Activated CD4-positive, alpha-beta T cell treated with anti-CD3 and anti-CD28 coated beads, Interleukin-2, amount 10 ng/mL, durations not matched to agents 24 days and 14 days (primary cell): ENCODE measurements at places on chromosomes 12 and 14. TPM values are rescaled to one million over a fixed set of nuclear protein-coding genes. Genes with fewer than 3 reads are reported as not detected.

DNA sequence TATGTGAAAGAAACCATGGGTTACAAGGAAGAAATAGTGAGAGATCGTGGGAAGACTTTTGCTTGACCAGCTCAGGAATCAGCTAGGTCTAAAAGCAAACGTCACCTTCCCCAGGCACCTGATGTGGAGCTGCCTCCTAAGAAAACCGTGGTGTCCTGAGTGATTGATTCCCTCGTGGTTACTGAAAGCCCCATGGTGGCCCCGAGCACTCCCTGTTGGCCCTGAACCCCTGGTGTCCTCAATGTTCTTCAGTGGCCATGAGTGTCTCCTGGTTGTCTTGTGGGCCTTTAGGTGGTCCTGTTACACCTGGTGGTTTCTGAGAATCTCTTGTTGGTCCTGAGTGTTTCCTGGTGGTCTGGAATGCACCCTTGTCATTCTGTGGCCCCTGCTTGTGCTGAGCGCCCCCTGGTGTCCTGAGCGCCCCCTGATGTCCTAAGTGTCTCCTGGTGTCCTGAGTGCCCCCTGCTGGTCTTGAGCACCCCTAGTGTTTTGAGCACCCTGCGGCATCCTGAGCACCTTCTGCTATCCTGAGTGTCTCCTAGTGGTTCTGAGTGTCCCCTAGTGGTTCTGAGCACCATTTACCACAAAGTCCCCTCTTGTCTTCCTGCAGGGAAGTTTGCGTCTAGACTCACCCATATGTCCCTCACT, 518.7 kb downstream of the TMEM121 start:
- H3K27me3 ChIP-seq: no peaks in the 10 kb centered on the region
- no peaks in the 10 kb centered on the region for H3K36me3 ChIP-seq
- H3K4me3 ChIP-seq: no peak overlapping the region
- peak; percentile 94 for DNase-seq
- H3K27ac ChIP-seq: no peak overlapping the region

Gene PTPRO
- 0.69 and 1.6 TPM in 2 replicates for total RNA-seq

Gene CLEC4C
- not detected in 2 replicates for total RNA-seq

Gene RTL1
- not detected in 2 replicates for total RNA-seq

- no peak for DNase-seq
- no peaks in the 10 kb centered on the region for H3K27me3 ChIP-seq
- no peaks in the 10 kb centered on the region for H3K4me1 ChIP-seq
These were observed 17.4 kb downstream of the CLEC4C start for GRCh38 chr12:7729746-7730145.

GRCh38 chr12:58860788-58861240, 59.5 kb downstream of the LRIG3 start:
- no peaks in the 10 kb centered on the region for H3K27me3 ChIP-seq
- H3K36me3 ChIP-seq: no peaks in the 10 kb centered on the region
- DNase-seq: no peak
- no peak overlapping the region for H3K4me3 ChIP-seq

DNA sequence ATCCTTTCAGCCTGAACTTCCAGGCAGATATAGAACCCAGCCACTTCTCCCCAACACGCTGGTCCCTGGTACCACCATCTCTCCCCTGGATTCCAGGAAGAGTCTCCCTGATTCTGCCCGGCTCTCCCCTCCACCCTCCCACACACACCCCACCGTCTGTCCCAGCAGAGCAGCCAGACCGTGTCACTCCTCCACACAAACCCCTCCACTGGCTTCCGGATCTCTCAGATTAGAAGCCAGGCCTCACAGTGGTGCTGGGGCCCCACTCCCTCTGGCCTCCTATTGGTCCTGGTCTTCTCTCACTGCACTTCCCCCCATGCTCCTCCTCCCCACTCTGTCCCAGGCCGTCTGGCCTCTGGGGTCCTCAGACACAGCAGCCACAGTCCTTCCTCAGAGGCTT, 52.4 kb upstream of the CDKN3 start:
- H3K27ac ChIP-seq: no peak overlapping the region
- H3K27me3 ChIP-seq: peaks cover 15% of the 10 kb centered on the region
- DNase-seq: no peak
- no peak overlapping the region for H3K4me3 ChIP-seq
- H3K4me1 ChIP-seq: peaks cover 2% of the 10 kb centered on the region

DNA sequence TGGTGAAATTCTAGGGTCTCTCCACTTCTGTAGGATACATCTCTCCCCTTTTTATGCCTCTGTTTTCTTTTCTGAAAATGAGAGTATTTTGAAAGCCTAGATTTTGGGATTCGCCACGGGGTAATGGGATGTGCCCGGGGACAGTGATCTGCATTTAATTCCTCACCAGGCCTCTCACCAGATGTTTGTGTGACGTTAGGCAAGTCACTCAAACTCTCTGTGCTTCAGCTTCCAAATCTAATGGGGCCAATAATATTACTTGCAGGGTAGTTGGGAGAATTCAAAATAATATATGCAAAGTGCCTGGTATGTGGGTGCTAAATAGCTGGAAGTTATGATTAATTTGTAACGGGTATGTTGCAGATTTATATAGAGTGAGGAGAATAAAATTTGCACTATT, 78.8 kb downstream of the C12orf75 start:
- H3K4me3 ChIP-seq: no peak overlapping the region
- H3K27me3 ChIP-seq: peaks cover 2% of the 10 kb centered on the region
- peaks cover 11% of the 10 kb centered on the region for H3K4me1 ChIP-seq
- H3K27ac ChIP-seq: no peak overlapping the region
- H3K36me3 ChIP-seq: peaks cover 2% of the 10 kb centered on the region

Gene TGM1
- 5.1 and 6.2 TPM in 2 replicates for total RNA-seq

DNA sequence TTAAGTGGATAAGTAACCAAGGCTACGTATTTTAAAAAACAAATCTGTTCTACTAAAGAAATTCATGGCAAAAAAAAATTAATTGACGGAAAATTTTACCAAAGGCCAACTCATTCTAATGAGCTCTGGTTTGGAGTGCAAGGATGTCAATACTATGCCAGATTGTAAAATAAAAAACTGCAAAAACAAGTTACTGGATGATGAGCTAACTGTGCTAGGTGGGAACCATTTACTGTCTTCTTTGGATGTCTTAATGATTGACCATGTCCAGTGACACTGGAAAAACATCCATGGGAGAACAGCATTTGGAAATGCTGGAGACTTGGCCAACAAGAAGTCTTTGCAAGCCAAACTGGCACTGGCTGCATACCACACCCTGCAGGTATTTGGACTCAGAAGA, 41.6 kb downstream of the KITLG start:
- H3K4me1 ChIP-seq: no peaks in the 10 kb centered on the region
- no peaks in the 10 kb centered on the region for H3K27me3 ChIP-seq
- no peak for DNase-seq
- H3K4me3 ChIP-seq: no peak overlapping the region

DNA sequence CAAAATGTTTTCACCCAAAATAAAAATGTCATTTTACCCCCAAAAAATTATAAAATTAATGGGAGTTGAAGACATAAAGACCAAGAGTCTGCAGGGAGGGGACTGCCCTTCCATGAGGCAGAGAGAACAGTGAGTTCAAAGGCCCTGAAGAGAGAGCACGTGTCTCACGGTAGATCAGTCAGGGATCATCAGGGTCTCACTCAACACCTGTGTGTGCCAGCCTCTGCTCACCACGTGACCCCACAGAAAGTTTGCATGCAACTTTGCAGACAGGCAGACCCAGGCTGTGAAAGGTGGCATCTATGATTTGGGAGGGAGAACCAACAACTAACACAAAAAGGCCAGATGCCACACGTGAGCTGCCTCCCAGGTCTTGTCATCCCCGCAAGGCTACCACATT, 33.1 kb downstream of the CLMN start:
- DNase-seq: no peak
- no peaks in the 10 kb centered on the region for H3K36me3 ChIP-seq
- H3K27ac ChIP-seq: no peak overlapping the region
- no peaks in the 10 kb centered on the region for H3K4me1 ChIP-seq
- H3K27me3 ChIP-seq: peaks cover 11% of the 10 kb centered on the region
- no peak overlapping the region for H3K4me3 ChIP-seq

Gene NGB
- not detected in 2 replicates for total RNA-seq

- peaks cover 52% of the 10 kb centered on the region for H3K27me3 ChIP-seq
- peak; percentile 65 for DNase-seq
- peak within 1 kb of the TSS; percentile 61 for H3K4me3 ChIP-seq
- H3K36me3 ChIP-seq: no peaks in the 10 kb centered on the region
- H3K27ac ChIP-seq: peak within 1 kb of the TSS; percentile 36
These were observed at the start of gene ABCC9 for GRCh38 chr12:21940549-21941505. ABCC9 (minus strand) TSS chr12:21941426; CDS start chr12:21936674, 4,752 bp downstream.

Gene CD69
- 106 and 111 TPM in 2 replicates for total RNA-seq

Gene BDKRB1
- not detected in 2 replicates for total RNA-seq

DNA sequence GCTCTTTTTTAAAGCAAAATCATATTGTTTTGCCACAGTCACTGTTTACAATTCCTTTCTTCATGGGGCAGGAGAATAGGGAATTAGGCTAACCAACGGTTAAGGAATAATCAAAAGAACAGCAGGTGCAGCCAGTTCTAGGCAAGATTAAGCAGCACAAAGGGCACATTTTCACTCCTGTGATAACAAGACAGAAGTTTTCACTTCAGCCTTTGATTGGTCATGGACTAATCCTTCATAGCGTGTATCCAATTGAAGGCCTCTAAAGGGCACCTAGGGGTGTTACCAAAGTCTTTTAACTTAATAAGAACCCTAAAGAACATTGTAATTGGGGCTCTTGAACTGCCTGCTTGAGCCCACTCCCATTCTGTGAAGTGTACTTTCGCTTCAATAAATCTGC, 206.9 kb upstream of the AMIGO2 start:
- no peak overlapping the region for H3K4me3 ChIP-seq
- no peak for DNase-seq
- H3K4me1 ChIP-seq: peaks cover 15% of the 10 kb centered on the region
- no peaks in the 10 kb centered on the region for H3K27me3 ChIP-seq

GRCh38 chr14:88986146-88986841, 161.8 kb downstream of the TTC8 start:
- no peaks in the 10 kb centered on the region for H3K36me3 ChIP-seq
- no peaks in the 10 kb centered on the region for H3K4me1 ChIP-seq
- no peaks in the 10 kb centered on the region for H3K27me3 ChIP-seq
- DNase-seq: no peak
- no peak overlapping the region for H3K4me3 ChIP-seq

DNA sequence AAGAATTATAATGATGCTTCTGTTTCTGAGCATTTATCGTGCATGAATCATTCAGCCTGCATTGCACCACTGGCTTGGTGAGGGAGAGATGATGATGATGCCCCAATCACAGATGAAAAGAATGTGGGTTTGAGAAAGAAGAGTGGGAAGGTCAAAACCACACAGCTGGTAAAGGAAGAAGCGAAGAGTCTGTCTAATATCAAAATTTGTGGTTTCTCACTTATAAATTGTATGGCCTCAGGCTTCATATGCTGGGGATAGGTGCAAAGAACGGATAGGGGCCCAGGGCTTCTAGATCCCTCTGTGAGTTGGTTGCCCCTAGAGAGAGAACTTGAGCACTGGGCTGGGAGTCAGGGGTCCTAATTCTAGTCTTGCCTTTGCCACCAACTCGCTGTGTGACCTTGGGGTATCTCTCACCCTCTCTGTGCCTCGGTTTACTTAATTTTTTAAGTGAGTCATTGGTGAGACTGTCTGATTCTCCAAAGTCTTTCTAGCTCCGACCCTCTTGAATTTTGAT, 2.2 kb downstream of the OASL start:
- peak overlapping the region; percentile 89 for H3K4me3 ChIP-seq
- peak overlapping the region; percentile 81 for H3K27ac ChIP-seq
- DNase-seq: no peak

Gene CACNA1C
- 0.07 TPM in 2 replicates for total RNA-seq

Gene RPL10L
- total RNA-seq: not detected in 2 replicates

Gene GARIN6
- not detected in 2 replicates for total RNA-seq

Gene PYM1
- 34.8 and 35.6 TPM in 2 replicates for total RNA-seq

DNA sequence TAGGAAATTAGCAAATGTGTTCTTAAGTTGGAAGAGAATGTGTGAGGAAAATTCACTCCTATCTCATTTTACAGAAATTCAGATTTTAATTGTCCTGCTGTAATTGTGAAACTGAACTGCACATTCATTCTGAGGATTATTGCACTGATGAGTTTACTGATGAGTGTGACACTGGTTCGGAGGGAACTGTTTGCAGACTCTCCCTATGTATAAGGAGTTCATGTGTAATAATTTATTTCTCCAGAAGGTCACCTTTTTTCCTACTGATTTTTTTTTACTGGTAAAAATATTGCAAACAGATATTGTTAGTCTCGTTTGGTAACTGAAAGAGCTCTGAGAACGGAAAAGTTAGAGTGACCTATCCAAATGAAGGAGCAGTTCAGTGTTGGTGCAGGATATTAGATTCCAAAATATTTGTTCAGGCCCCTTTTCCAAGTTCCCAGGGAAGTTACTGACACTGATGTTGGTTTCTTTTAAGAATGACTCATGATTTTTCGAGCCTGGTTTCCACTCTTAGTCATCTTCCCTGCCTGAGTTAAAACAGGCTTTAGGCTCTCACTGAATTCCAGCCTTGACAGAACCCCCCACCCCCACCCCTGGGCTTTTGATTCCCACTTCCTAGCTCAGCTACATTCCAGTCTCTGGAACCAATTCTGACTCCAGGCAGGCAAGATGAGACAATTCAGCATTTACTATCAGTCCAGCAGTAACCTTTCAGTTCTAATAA, 18.4 kb downstream of the ANO6 start:
- no peaks in the 10 kb centered on the region for H3K27me3 ChIP-seq
- H3K27ac ChIP-seq: peak overlapping the region; percentile 69
- H3K36me3 ChIP-seq: peaks cover 14% of the 10 kb centered on the region
- no peak for DNase-seq

Gene ALG10
- total RNA-seq: 23.8 and 24.1 TPM in 2 replicates

DNA sequence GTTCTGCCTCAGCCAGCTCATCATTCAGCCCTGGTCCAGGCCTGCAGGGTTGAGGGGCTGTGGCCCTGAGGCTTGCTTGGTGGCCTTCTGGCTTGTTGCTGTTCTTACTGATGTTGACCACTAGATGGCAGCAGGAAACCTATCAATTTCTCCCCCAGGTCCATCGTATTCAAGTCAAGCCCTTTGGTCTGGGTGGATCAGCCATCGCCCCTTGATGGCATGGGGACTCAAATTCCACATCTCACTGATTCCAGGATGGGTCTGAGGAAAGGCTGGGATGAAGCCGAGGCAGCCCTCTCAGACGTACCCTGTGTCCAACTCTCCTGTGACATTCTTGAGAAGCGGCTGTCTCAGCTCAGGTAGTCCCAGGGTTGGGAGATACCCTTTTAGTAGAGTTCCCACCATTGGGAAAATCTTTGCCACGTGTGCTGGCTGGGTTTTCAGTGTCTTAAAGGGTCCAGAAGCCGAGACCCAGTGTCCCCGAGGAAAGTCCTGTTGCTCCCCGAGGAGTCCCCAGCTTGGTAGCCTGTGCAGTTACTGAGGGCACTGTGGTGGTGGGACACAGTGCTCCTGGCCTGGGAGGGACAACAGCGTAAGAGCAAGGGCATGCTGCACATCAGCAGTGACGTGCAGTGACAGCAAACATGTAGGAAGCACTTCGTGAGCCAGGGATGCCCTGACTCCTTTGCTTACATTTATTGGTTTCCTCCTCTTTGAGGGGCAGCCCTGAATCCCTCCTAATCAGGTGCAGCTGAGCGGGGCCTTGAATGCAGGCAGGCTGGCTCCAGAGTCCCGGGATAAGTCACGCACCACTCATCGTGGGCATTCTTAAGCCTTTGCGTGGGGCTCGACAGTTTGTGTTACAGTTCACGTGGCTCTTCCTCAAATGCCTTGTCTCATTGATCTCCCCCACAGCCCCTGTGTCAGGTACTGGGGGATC, 58.6 kb downstream of the TSPAN9 start:
- peaks cover 18% of the 10 kb centered on the region for H3K27me3 ChIP-seq
- no peak overlapping the region for H3K4me3 ChIP-seq
- no peak overlapping the region for H3K27ac ChIP-seq
- H3K4me1 ChIP-seq: no peaks in the 10 kb centered on the region
- no peaks in the 10 kb centered on the region for H3K36me3 ChIP-seq

- H3K36me3 ChIP-seq: no peaks in the 10 kb centered on the region
- no peak overlapping the region for H3K4me3 ChIP-seq
- DNase-seq: no peak
- H3K4me1 ChIP-seq: no peaks in the 10 kb centered on the region
- no peak overlapping the region for H3K27ac ChIP-seq
- peaks cover 2% of the 10 kb centered on the region for H3K27me3 ChIP-seq
These were observed 63.4 kb upstream of the DIO3 start for GRCh38 chr14:101497684-101498525.
